ENCODE measurements at places on chromosomes 12 and 14.

DNA sequence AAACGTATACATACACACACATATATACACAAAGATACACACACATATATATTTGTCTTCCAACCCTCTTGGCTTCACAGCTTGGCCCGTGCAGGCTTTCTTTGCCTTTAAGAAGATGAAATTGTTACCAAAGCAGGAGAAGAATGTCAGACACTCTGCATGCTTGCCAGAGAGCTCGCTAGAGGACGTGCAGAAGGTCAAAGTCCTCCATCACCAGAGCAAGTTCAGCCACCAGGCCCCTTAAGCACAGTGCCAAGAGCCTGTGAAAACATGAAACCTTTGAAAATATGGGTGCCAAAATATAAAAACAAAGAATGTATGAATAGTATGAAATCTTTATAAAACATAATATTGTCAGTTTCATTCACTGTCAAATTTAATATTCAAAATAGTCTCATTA lies 14.9 kb upstream of the MCRS1 start:
- DNase-seq = peak; percentile 13

- DNase-seq = no peak
Measured at GRCh38 chr12:104600036-104600712, 143.4 kb downstream of the CHST11 start.

DNA sequence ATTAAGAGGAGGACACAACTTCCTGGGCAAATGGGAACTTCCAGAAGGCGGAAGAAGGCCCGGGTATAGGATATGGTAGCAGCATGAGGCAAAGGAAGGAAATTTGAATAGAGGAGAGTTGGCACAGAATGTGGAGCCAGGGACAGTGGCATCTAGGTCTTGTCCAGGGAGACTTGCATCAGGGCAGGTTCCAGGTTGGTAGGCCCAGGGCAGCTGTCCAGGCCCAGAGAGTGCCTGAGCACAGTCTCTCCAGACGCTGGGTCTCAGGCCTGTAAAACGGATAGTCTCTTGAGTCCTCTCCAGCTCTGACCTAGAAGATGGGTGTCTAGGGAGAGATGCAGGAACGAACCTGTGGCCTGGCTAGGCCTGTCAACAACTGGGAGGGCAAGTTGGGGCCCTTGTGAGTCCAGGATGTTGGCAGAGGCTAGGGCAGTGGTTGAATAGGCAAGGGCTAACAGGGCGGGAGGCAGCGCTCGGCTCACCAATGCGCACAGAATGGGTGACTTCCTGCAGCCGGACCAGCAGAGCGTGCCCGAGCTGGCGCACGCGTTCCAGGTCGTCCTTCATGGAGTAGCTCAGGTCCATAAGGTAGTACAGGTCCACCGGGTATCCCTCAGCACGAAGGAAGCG lies 9.9 kb downstream of the ITGB7 start:
- DNase-seq = no peak

GRCh38 chr12:120652656-120653435 lies 12.4 kb downstream of the CABP1 start:
- peak; percentile 29 for DNase-seq

DNA sequence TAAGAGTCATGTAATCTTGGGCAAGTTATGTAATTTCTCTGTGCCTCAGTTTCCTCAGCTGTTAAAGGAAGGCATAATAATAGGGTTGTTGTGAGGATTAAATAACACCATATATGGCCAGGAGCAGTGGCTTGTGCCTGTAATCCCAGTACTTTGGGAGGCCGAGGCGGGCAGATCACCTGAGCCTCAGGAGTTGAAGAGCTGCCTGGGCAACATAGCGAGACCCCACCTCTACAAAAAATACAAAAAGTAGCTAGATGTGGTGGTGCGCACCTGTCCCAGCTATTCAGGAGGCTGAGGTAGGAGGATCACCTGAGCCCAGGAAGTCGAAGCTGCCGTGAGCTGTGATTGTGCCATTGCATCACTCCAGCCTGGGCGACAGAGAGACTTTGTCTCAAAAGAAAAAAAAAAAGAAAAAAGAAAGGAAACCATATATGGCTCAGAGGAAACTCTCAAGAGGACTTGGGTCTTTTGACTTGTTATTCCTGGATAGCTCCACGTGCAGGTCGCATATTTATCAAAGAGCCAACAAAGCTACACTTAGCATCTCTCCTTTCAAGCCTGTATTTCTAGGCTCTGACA lies 6.9 kb downstream of the GPRC5A start:
- DNase-seq = no peak

DNA sequence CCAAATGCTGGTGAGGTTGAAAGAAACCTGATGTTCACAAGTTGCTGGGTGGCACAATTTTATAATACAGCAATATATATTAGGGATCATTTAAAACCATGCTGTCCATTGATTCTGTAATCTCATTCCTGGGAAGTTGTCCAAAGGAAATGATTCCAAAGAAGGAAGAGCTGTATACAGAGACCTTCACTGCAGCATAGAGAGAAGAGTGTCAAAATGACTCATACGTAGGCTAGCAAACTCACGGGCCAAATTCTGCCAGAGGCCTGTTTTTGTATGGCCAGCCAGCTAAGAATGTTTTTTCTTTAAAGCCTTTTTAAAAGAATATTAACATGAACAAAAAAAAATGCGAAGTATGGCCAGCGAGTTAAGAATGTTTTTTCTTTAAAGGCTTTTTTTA lies 69.2 kb upstream of the MED13L start:
- peak; percentile 95 for DNase-seq

DNA sequence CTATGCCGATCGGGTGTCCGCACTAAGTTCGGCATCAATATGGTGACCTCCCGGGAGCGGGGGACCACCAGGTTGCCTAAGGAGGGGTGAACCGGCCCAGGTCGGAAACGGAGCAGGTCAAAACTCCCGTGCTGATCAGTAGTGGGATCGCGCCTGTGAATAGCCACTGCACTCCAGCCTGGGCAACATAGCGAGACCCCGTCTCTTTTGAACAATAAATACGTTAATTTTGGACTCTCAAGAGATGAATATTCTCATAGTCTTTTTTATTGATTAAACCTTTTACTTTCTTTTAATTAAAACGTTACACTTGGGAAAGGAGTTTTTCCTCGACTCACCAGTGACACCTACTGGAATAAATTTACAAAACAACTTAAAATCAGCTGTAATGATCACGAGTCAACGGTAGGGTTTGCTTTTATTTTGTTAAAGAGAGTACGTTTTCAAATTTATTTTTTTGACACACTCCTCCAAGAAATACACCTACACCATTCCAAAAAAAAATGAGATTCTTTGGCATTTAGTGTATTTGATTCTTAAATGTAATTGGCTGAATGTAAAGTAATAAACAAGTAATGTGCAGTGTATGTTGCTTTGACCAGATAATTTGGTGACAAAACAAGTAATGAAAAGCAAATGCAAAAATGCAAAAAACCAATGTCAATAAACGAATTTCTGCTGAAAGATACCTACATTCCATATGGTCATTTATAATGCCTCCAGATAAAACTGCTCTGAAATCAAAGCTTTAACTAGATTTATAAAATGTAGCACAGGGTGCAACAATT lies 687 bp upstream of the RPS29 start:
- peak; percentile 78 for DNase-seq

All from EH (cell line).